ENCODE measurements at places on chromosomes 3 and 15.

DNA sequence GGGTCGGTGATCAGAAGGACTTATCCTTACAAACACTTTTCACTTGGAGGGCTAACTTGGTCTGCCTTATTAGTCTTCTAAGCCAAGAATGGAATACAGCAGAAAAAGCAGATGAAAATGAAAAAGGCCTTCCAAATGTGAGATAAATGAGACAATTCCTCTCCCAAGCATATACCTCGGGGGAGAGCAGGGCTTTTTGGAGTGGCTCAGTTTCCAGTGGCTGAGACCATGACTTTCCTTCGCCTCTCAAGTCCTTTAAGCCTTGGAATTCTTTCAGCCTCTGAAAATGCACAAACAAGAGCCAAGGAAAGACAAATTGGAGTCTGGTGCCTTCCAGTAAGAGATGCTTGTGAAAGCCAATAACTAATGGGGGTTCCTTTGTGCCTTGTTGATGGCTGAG lies 130.9 kb downstream of the DTWD1 start:
- no peak for DNase-seq

GRCh38 chr3:152202976-152203626 lies 65.6 kb upstream of the MBNL1 start:
- no peak for DNase-seq

- DNase-seq = no peak
Measured at GRCh38 chr3:140753865-140754754, 76.2 kb downstream of the TRIM42 start.

GRCh38 chr3:185998136-185998535 lies 60.3 kb upstream of the TRA2B start:
- DNase-seq = no peak

DNA sequence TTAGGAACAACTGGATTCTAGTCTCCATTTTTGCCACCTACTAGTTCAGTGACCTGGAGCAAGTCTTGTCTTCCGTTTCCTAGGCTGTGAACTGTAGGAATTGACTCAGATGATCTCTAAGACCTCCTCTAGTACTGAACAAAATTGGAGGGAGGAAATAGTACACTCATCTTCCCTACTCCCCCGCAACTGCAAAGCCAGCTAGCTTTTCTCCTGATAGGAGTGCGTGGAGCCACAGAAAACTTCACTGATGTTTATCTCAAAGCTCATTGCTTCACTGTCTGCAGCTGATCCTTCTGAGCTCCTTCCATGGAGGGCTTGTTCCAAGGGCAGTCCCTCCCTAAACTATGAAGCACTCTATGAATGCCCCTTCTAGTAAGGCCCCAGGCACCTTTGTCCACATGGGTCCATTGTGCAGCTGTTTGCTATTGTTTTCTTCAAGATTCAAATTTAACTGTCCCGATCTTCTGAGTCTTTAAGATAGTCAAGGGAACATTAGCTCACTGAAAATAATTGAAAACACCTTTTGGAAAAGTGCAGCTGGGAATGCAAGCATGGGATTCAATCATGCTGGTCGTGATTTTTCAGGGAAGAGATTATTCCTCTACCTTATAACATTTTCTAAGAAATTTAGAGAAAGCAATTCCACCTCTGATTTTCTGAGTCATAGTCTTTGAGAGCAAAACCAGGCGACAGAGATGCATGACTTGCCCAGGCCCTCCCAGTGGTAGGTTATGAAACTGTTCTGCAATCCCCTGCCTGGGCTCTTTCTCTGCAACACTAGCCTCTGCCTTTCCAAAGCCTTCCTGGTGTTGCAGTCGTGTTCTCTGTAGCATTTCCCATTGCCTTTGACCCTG lies 24.3 kb downstream of the FILIP1L start:
- no peak for DNase-seq

DNA sequence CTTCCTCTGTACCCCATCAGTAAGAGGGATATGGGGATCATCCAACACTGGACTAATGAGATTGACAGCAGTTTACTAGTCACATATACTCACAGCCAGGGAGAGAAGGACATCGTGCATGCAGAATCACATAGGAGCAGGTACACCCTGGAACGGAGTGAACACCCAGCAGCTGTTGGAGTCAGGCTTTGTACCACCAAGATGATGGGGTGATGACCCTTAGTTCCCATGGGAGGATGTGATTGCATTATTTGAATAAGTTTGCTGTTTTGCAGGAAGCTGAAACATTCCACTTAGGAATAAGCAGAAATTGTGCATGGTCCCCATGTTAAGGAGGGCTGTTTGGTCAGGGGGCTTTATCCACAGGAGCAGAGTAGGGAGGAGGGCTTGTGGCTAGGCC lies 482.7 kb upstream of the PDZRN3 start:
- no peak for DNase-seq

DNA sequence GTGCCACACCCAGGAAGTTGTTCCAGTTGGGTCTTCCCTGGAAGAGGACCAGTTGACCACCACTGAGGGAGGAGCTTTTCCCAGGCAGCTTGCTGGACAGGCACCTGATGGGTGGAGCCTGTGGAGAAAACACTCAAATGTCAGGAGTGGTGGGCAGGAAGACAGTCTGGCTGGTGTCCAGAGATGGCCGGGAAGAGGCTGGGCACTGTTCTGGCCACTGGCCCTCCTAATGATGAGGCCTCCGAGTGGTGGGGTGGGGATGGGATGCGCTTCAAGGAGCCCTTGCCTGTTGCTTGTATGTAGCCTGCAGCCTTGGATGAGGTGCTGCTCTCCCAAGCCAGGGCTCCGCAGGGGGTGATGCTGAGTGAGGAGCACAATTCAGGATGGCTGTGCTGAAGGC lies 12.3 kb downstream of the PLEKHO2 start:
- DNase-seq = no peak

GRCh38 chr3:84962415-84962814 lies 3.6 kb downstream of the CADM2 start:
- no peak for DNase-seq

GRCh38 chr3:195394024-195394423 lies 48.8 kb downstream of the ACAP2 start:
- DNase-seq = no peak

DNA sequence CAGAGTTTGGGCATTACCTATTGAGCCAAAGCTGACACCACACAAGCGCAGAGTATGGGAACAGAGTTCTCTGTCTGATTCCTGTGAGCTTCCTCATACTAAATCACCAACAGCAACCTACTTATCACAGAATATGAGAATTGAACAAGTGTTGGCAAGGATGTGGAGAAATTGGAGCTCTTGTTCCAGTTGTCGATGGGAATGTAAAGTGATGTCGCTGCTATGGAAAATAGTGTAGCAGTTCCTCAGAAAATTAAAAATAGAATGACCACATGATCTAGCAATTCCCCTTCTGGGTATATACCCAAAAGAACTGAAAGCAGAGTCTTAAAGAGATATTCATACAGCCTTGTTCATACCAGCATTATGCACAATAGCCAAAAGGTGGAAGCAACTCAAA lies 33.4 kb downstream of the CD86 start:
- no peak for DNase-seq

GRCh38 chr15:57561041-57561711 lies 30.5 kb upstream of the MYZAP start:
- no peak for DNase-seq

- no peak for DNase-seq
Measured at GRCh38 chr15:51131596-51132290, 37.0 kb upstream of the TNFAIP8L3 start.

All from NCI-H1436 treated with DMSO at 0.1 percent for 48 hours (cell line).